ENCODE measurements at places on chromosomes 7 and 10.
A peak's percentile ranks its signal among the peaks of the same experiment; 100 is the strongest.

GRCh38 chr7:35249537-35249907, 4.4 kb downstream of the TBX20 start:
- no peak for DNase-seq

DNA sequence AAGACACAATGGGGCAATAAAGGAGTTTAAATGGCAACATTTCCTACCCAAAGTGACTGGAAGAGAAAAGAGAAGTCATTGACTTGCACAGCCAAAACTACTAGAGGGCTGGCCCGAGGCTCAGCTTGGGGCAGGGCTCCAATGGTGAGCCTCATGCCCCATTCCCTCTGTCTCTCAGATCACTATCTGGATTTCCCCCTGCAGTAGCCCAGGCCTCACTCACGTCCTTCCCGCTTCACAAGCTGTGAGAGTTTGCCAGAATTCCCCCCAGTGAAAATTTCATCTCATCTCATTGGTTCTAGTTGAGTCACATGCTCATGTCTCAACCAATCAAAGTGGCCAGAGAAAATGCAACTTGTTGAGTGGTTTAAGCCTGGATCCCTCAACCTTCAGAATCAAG, 181.3 kb downstream of the WDR11 start:
- DNase-seq = no peak

DNA sequence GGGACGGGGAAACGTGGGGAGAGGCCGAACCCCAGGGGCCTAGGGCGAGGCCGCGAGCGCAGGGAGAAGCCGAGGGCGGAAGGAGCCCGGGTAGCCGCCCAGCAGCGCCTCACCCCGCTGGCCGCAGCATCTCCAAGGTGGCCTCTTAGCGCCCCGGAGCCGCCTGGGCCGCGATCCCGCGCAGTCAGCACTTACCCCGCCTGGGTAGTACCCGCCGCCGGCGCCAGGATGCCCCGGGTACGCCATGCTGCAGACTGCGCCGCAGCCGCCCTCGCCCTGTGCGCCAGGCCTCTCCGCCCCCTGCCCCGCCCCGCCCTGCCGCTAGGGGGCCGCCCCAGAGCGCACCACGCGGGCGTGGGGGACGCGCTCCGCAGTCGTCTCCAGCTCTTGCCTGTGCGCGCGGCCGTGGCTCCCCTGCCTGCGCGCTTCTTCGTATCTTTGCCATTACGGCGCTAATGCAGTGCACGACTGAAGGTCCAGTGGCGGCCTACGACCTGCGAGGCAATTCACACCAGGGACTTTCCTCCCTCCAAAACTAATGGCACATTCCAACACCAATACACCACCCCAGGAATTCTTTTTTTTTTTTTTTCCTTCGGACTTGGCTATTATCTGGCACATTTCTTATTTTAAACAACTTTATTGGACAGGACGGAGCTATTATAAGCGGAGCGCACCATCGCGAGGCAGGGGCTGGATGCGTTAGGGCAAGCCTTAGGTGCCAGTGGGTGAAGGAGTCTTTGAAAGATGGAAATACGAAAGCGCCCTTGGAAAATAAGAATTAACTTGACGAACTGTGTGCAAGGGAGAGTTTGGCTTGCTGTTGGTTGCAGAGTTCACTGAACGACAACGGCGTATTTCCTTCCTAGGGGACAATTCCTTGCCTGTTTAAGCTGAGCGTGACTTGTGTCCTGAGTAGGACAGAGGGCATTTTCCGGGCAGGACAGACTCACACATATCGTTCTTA, at the start of gene SRI:
Gene SRI, minus strand, starts transcription at position 258 of the 967 bp plus-strand sequence. Its CDS starts 12 bp downstream, at position 246.
- peak; percentile 84 for DNase-seq

DNA sequence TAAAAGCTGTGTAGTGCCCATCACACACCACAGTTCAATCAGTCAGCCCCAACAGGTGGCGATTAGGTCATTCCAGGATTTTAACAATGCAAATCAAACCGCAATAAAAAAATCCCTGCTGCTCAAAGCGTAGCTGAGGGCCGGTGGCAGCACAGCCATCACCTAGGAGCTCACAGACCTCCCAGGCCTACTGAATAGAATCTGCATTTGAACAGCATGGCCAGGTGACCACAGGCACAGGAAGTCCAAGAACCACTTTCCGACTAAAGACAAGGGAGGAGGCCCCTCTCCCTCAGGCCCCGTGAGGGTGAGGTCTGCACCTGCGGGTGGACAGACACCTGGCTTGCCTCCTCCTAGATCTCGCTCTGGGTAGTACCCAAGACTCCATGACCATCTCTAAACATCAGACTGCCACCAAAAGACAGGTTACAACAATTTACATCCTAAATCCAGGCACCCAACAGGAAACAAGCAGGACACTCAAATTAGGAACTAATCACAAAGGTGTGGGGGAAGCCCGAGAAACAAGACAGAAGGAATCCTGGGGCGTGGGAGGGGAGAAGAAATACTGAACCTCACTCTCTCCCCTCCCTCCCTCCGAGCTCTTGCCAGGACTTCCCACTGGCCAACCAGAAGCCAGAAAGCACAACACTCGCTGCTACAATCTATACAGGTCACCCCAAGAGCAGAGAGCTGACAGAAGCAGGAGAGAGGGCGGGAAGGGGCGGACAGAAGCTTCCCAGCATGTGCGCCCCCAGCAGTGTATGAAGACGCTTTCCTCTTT, 19.2 kb downstream of the GNA12 start:
- no peak for DNase-seq

GRCh38 chr10:1454428-1454827, 282.9 kb downstream of the ADARB2 start:
- DNase-seq = no peak

GRCh38 chr10:110765513-110766319, 106.0 kb upstream of the PDCD4 start:
- DNase-seq = no peak

DNA sequence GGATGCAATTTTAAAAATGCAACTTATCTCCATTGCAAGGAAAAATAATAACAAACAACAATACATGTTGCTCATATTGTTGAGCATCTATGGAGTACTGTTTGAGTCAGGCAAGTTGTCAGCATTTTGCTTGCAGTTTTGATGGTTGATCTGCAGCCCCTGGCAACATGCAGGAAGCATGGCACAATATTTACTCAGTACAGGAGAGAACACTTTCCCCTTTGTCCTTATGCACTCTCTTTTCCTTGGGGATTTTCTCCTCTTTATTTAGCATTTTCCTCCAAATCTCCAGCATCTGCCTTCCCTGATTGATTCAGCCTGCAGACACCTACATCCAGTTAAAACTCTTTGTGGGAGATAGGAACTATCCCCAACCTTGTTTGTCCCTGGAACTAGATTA, 620.5 kb upstream of the LRRN3 start:
- no peak for DNase-seq

DNA sequence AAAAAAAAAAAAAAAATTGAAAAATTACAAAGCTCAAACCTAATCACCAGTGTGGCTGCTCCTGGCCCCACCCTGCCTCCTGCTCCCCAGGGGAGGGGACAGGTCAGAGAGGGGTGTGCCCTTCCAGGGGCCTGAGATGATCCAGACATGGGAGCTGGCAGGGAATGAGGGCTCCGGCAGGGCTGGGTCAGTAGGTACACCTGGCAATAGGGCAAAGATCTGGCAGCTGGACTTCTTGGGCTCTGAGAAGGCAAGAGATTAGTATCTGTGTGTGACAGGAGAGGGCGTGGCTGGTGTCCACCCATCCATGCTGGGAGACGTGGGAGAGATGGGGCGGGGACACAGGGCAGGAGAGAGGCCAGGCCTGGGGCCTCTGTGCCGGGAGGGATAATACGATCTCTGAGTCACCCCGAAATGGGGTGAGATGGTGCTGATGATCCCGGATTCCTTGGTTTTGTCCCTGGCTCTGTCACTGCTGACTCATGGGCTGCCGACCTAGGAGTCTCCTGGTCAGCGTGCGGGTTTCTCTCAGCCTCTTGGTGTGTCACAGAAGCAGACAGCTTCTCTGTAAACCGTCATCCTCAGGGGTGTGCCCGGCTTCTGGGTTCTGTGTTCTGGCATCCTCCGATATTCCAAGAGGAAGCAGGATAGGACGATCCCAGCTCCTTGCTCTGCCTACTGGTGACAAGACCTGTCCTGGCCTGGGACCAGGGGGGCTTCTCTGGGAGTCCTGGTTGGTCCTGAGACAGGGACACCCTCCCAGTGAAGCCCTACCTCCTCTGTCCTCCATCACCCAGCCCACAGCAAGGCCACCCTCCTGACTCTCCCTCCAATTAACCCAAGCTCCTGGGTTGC, 8.2 kb upstream of the CLDN4 start:
- DNase-seq = peak; percentile 97

- peak; percentile 72 for DNase-seq
These were observed 128.5 kb downstream of the TNS3 start for GRCh38 chr7:47453093-47454061.

GRCh38 chr10:1631282-1631681, 106.0 kb downstream of the ADARB2 start:
- DNase-seq = no peak

DNA sequence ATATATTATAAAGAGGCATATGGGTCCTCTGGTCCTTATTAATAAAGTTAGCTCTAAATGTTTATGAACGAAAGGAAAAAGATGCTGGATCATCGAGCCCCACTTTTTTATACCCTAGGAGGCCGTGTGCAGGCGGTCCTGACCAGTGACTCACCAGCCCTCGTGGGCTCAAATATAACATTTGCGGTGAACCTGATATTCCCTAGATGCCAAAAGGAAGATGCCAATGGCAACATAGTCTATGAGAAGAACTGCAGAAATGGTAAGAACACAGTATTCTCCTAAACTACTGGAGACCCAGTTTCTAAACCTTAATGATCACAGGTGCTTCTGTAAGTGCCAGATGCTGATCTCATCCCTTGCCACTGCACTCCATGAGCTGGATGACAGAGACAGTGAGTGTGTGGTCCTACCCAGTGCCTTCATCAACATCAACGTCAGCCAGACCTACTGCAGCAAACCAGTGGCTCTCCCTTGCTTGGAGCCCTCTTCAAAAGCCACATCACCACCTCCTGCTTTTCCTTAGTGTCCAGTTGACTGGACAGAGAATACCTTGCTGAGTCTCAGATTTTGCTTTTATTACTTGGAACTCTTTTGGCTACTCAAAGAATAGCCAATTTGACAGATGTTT, 7.6 kb downstream of the GPNMB start:
- peak; percentile 57 for DNase-seq

DNA sequence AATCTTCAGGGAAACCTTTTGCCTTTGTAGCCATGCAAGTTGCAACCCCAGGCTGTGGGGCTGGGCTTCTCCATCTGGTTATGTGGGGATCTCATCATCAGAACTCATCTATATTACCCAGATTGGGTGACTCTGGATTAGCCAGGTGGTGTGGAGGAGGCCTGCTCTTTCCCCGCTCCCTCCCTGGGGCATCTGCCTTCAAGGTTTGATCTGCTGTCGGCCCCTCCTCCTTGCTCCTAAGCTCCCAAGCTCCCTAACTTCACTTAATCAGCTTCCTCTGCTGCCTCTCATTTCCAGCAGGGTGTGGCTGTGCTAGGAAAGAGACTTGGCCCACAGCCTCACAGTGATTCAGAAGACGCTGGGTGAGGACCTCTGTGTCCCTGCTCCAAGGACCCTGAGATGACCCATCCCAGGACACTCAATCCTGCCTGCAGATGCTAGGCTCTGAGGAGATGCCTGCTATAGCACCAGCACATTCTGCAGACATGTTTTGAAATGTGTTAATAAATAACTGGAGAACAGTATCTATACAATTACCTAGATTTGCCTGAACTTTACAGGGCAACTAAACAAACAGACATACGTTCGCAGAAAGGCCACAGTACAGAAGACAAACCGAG, 392.1 kb upstream of the PODXL start:
- DNase-seq = peak; percentile 47

DNA sequence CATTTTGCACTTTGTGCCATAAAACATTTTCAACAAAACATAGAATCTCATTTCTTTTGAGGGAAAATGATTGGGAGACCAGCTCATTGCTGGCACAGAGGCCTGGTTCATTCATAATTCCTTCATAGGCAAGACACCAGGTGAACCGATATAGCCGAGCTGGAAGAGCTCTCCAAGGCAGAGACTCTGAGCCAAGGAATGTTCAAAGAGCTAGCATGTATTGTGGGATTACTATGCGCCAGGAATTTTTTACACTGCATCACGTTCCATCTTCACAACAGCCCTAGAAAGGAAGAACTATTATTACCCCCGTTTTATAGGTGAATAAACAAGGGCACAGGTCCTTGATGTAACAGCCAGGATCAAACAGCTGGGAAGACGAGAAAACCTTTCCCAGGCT, 2.1 kb upstream of the IL6 start:
- no peak for DNase-seq

- peak; percentile 11 for DNase-seq
These were observed 146.5 kb downstream of the TMEM178B start for GRCh38 chr7:141220263-141220880.

DNA sequence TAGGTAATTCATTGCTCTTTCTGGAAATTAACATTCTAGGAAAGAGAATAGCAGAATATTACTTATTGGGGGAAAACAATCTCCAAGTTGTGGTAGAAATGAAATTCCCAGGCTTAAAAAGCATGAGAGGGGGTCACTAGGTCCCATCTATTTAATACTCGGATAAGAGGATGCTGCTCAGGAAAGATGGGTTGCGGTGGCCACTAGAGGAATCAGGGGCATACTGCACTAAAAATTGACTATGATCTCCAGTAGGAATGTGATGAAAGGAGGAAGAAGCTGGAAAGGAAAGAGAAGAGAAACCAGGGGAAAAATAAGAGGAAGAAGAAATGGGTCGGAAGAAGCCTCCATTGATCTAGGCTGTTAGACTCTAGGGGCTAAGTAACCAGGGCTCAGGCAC, 192.8 kb downstream of the GPAM start:
- no peak for DNase-seq

DNA sequence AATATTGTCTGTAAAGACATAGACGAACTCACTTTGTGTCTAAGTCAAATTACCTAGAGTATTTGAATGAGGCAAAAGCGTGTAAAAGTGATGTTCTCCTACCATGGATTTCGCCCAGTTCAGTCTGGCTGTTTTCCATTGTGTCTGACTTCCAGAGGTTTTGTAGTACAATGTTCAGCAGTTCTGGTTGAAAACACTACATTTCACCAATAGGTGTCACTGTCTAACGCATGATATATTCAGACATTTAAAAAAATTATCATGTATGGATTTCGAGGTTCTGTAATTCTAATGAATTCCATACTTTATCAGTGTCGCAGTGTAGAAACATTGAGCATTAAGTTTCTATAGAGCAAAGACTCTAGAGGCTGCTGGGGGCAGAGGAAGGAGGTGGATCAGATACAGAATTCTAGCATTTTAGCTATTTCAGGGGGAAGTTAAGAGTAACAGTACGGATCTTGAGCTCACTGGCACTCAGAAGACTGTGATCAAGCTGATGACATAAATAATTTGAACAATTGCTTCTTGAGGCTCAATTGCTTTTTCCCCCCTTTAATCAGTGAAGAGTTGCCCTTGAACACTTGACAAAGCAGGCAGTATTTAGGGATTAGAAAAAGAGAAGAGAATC, 196.9 kb upstream of the RHOBTB1 start:
- DNase-seq = peak; percentile 34

GRCh38 chr10:104268405-104268712, 625 bp upstream of the GSTO2 start:
- no peak for DNase-seq

DNA sequence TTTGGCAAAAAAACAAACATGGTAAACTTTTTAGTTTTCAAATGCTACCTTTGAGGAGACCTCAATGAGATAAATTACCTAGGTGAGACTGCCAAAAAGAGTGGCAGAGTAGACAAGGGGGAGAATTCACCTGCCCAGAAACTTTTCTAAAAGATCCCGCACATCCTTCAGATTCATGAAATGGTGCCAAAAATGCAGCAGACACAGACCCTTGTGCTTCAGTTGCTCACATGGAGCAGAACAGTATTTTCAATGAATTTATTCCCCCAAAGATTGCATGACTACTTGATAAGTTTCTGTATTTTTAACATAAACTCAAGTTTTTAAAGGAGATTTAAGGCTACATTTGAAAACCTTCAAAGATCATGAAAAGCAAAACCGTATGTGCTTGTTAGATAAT, 270.0 kb downstream of the TRIL start:
- DNase-seq = no peak
